ENCODE measurements at places on chromosomes 16 and 17.
A peak's percentile ranks its signal among the peaks of the same experiment; 100 is the strongest.

DNA sequence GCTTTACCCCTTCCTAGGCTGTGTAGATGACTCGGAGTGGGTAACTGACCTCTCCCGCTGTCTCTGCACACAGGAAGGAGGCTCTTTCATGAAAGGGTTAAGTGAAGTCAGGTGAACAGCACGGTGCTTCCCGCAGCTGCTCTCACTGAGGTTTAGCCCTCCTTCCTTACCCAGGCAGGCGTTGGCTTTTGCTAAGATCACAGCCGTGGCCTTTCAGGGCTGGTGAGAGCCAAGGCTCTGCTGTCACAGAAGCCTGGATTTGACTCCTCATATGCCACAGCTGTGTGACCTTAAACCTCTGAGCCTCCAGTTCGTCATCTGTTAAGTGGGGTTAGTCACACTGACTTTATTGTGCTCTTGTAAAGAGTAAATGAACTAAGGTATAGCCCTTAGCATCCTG lies 90.9 kb upstream of the PLCG2 start:
- no peak for DNase-seq

GRCh38 chr17:26782153-26782552 lies 511.8 kb upstream of the WSB1 start:
- DNase-seq = no peak

DNA sequence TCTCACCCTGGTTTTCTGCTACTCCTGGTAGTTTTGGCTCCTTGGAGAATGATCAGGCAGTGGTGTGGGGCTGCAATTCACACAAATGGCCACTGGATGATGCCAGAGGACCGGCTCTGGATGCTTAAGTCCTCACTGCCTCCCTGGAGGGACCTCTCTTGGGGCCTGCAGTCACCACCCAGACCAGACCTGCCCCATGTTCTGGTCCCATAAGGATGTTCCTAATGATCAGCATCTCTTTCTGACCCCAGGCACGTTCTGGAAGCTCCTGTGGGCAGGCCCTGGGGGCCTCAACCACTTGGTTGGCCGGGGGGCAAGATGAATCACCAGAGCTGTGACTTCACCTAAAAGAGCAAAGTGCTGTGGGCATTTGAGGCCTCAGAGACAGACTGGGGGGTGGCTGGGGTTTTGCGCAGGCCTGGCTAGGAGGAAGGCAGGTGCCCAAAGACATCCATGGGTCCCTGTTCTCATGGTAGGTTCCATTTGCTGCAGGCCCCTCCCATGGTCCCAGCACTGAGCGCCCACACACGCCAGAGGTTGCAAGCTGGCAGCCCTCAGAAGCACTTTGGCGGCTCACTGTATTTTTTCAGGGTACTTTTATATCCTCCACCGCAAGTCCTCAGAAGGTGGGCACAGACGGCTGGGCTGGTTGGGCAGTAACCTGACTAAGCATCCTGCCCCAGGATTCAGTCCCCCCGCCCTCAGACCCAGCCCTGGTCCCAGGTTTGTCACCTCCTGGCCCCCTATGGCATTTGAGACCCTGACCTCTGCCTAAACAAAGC lies 53.2 kb downstream of the NT5M start:
- peak; percentile 70 for DNase-seq

DNA sequence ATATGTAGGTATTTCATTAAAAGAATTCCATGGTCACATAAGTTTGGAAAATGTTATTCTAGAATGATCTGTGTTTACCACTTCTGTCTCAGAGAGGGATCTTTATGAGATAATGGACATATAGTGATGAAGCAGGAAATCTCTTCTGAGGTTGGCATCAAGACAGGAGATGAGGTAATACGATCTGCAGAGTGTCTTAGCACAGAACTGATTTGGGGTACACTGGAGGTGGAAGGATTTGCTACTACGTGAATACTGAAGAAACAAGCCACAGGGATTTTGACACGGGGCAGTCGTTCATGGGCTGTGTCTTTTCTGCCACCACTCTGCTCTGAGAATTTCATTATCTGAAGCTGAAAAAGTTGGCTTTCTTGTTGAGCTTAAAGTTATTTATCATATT lies 5.5 kb downstream of the CBFB start:
- peak; percentile 41 for DNase-seq

DNA sequence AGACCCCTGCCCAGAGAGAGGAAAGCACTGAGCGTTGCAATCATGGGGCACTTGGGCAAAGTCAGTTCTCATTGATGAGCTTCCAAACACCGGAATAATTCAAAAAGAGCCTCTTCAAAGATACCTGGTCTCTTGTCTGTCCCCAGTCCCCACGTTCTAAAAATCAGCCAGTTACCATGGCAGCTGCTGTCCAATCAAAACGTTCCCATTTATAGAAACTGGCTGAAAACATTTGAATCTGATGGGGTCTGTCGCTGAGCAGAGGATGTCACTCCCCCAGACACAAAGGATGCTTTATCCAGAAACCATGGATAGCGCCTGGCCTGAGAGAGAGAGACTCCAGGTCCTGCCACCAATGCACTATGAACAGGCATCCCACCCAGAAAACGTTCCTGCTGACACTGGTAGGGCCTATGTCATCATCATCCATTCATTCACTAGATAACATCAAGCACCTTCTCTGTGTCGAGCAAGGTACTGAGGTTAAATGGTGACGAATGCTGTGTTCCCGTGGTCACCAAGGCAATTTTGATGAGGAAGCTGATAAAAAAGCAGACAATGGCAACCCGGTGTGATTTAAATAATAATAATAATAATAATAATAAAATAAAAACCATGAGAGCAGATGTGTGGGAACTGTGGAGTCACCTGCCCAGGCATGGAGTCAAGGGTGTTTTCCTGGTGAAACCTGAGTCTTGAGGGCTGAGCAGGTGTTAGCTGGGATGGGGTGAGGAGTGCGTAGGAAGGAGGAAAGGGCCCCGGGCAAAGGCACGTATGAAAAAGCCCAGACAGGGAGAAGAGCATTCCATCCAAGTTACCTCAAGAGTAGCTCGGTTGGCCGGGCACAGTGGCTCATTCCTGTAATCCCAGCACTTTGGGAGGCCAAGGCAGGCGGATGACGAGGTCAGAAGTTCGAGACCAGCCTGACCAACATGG lies 19.0 kb upstream of the CALB2 start:
- no peak for DNase-seq

DNA sequence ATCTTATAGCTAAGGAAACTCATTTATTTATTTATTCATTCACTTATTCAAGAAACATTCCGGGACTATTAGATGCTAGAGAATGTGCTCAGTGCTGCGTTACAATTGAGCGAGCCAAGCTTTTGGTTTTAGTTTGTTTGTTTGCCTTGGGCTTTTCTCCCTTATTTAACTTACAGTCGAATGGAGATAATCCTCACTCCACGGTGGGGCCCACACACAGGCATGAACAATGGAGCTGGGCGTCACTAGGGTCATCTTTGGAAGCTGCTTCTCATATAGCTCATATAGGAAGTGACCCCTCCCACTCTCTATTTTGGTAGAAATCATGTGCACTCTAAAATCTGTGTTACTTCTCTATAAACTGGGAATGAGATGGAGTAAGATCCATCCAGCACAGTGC lies 210.0 kb downstream of the TMEM114 start:
- no peak for DNase-seq

- no peak for DNase-seq
These were observed 47.1 kb upstream of the SDK2 start for GRCh38 chr17:73691321-73691766.

DNA sequence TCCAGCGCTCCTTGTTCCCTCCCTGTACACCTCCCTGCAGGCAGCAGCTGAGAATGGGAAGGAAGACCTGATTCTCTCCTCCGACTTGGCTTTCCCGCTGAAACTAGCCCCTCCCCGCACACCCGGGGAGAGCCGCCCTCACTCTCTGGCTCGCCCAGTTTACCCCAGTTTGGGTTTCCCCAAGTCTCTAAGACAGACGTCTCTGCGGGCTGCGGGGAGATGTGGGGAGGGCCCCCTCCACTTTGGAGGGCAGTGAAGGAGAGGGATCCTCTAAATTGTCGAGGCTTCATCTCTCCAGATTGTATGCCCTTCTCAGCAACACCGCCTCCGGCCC lies 797 bp downstream of the GRB7 start:
- no peak for DNase-seq

DNA sequence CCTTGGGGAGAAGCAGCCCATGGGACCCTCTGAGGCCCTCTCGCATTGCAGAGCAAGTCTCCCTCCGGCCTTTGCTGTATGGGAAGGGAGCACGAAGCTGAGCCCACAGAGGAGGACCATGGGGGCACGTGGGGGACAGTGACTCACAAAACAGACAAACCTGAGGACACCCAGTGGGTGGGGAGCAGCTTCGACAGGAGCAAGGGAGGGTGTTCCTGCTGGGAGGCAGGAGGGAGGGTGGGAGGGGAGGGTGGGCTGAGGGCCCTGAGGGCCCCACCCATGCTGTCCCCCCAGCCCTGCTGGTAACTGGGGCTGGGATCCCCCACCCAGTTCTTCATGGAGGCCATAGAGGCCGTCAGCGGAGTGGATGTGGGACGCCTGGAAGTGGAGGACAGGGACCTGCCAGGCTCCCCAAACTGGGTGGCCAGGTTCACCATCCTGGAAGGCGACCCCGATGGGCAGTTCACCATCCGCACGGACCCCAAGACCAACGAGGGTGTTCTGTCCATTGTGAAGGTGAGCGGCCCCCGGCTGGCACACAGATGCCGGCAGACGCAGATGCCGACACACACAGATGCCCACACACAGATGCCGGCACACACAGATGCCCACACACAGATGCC lies 12.5 kb downstream of the SLC22A31 start:
- DNase-seq = no peak

DNA sequence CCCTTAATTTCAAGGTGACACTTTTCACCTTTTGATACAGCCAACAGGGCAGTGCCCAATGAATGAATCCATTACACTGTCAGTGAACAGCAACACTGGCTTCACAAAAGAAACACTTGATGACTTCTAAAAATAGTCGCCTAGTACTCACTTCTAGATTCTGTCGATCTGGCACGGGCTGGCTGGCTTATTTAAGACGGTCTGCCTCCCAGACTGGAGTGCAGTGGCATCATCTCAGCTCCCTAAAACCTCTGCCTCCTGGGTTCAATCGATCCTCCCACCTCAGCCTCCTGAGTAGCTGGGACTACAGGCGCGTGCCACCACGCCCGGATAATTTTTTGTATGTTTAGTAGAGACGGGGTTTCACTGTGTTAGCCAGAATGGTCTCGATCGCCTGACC lies 1.9 kb downstream of the NDUFAB1 start:
- DNase-seq = no peak

- DNase-seq = peak; percentile 82
These were observed 8.3 kb downstream of the CUEDC1 start for GRCh38 chr17:57946798-57947358.

GRCh38 chr16:81450783-81451491 lies 6.3 kb downstream of the CMIP start:
- no peak for DNase-seq

- DNase-seq = peak; percentile 31
These were observed 29.5 kb downstream of the KNOP1 start for GRCh38 chr16:19688396-19689024.

- DNase-seq = no peak
These were observed 21.2 kb downstream of the SOCS3 start for GRCh38 chr17:78338486-78339259.

DNA sequence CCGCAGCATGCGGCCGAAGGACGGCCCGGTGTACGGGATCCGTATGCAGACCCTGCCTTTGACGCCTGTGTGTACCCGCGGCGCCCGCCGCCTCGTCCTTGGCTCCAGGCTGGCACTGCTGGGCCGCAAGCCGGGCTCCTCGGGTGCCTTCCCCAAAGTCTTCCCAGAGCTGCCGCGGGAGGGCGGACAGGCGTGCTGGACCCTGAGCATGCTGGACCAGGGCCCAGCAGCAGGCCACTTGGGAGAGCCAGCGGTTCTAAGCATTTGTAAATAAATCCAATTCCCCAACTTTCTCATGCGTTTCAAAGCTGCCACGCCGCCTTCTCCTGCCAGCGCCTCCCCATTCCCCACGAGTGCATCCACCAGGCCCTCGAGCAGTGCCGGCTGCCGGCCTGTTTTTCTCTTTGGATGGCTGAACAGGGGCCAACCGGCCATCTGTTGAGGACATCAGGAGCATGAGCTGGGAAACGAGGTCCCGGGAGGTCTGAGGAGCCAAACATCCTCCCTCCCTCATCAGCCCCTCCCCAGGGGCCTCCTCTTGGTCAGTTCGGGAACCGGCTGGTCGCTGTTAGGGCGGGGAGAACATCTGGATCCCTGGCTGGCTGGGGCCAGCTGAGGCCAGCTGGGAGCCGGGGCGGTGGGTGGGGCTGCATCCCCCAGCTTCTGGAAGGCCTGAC lies 20.5 kb upstream of the PABPN1L start:
- DNase-seq = peak; percentile 34

GRCh38 chr17:17723354-17724261 lies 42.4 kb downstream of the RAI1 start:
- peak; percentile 88 for DNase-seq

- DNase-seq = peak; percentile 90
These were observed 1.6 kb upstream of the DUSP14 start for GRCh38 chr17:37488009-37488604.

GRCh38 chr16:4160658-4161430 lies 44.6 kb upstream of the ADCY9 start:
- DNase-seq = peak; percentile 21

DNA sequence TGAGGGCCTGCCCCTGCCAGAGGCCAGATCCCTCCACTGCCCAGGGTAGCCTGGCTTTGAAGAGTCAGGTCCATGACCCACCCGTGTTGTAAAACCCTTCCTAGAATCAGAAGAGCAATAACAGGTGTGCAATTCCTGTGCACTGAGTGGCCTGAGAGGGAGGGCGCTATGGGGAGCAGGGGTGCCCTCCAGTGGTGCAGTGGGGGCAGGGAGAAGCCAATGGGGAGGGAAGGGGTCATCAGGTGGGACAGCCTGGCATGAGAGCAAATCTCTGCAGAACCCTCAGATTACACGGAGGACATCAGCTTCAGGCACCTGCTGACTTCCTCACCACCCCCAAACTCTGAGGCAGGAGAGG lies 72.9 kb upstream of the ZNF469 start:
- DNase-seq = no peak

DNA sequence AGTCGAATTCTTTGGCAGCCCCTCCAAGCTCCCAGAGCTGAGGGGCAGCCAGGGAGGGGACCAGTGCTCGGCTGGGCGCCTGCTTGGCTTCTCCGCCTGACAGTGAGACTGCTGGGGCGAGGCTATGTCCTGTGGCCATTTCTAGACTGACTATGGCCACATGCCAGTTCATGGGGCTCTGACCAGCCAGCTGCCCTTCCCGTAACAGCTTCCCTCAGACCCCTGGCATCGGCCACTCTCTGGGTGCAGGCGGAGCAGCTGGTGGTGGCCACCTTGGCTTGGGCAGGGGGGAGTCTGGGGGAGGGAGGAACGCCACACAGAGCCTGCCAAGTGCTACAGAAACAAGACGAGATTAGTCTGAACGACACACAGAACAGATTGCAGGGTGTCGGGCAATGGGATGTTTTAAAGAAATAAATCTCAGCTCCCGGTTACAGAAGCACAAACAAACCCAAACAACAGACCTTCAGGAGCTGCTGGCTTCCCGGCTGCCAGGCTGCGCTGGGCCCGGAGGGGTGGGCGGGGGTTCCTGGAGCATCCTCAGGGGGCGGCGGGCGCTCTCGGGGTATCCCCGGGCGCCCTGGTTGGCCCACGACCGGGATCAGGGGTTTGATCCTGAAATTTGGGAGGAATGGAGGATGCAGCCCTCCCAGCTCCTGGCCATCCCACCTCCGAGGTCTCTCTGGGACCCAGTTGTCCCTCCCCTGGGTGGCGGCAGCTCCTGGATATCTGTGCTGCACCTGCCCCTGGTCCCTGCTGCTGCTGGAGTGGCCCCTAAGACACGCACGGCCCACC lies 34.5 kb downstream of the TBC1D16 start:
- DNase-seq = no peak

GRCh38 chr17:70859829-70860228 lies 690.5 kb downstream of the KCNJ2 start:
- no peak for DNase-seq
